ENCODE measurements at places on chromosomes 2 and 18.

DNA sequence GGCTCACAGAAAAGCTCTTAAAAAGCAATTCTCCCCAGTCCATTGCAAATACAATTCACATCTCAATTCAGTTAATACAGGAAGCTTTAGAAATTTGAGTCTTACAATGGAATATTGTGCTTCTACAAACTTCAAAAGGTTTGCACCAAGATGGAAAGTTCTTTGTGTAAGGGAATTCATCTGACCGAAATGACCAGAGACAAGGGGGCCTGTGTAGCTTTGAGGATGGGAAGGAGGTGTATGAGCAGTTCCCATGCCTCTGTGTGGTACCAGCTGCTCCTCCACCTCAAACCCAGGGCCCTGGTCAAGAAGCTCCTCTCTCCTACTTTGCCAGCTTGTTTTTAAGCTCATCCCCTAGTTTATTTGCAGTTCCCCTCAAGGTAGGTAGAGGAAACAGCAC, 312.8 kb upstream of the PKDCC start:
- DNase-seq: no peak

DNA sequence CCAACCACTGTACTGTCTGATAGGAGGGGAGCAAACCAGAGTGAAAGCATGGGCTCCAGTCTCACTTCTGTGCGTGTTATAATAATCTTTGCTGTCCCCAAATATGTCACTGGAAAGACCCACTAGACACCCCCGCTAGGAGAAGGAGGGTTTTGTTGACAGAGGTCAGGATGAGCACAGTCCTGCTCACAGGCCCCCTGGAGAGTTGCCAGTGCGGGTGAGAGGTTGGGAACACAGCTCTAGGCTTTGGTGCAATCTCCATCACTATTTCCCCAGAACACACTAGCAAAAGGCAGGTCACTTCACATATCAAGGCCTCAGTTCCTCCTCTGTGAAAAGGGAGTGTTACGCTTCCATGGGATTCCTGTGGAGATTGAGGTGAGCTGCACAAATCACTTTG, 9.7 kb downstream of the XDH start:
- no peak for DNase-seq

DNA sequence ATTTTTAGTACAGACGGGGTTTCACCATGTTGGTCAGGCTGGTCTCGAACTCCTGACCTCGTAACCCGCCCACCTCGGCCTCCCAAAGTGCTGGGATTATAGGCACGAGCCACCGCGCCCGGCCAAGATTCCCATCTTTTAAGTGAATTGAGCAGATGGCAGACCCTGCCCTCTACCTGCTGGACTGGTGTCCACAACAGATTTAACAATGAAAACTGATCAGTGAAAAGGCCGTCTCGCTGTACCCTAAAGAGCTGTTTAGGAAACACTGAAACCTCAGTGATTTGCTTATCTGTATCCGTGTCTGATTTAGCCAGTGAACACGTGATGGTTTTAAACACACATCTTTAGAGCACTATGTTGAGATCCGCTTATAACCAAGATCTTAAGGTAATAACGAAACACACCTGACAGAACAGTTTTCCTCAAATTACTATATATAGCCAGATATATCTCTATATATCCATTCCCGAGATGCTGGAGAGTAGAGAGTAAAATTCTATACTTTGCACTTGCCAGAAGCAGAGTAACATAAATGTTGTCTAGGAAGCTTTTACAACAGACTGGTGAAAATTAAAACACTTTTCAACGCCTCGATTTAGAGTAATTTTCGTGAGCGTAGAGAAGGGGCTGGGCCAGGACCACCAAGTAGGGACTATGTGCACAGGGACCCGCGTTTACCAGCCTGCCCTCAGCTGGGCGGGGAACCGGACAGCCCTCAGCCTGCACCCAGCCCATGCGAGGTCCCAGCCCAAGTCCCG, 594 bp downstream of the FAM161A start:
- DNase-seq: no peak

GRCh38 chr2:79782576-79783452, 270.0 kb downstream of the CTNNA2 start:
- DNase-seq: no peak

GRCh38 chr2:6186332-6187151, 494.4 kb downstream of the SOX11 start:
- no peak for DNase-seq

GRCh38 chr2:34308140-34308539, 709.0 kb upstream of the FAM98A start:
- DNase-seq: no peak

GRCh38 chr2:9889812-9890261, 46.6 kb downstream of the TAF1B start:
- DNase-seq: no peak
